ENCODE measurements at places on chromosomes 6 and 20. TPM values are rescaled to one million over a fixed set of nuclear protein-coding genes. Genes with fewer than 3 reads are reported as not detected.

The BFSP1 gene
- 0.59 TPM for total RNA-seq

The ECT2L gene
- not detected for total RNA-seq

The C20orf202 gene
- total RNA-seq, result 0.19 TPM

The TGM3 gene
- total RNA-seq, result 0.82 TPM

DNA sequence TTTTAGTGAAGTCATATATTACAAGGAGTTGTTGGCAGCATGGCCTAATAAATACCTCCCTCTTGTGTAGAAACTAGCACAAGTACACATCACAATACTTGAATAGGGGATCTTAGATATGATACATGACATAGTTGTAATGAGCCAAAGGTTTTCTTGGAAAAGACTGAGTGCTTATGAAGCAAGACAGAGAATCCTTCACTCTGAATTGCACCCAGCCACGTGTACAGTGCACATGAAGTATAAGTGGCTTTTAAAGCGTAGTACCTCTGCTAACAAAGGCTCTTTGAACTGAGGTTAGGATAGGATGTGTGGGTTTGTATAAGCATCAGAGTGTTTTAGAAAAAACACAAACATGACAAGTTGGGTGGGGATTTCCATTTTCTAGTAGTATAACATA, 145.5 kb upstream of the STMND1 start:
- DNase-seq, result no peak

- no peak for DNase-seq
These were observed 129.2 kb downstream of the FYN start for GRCh38 chr6:111743862-111744692.

- no peak for DNase-seq
These were observed 3.8 kb downstream of the DDR1 start for GRCh38 chr6:30887901-30888815.

DNA sequence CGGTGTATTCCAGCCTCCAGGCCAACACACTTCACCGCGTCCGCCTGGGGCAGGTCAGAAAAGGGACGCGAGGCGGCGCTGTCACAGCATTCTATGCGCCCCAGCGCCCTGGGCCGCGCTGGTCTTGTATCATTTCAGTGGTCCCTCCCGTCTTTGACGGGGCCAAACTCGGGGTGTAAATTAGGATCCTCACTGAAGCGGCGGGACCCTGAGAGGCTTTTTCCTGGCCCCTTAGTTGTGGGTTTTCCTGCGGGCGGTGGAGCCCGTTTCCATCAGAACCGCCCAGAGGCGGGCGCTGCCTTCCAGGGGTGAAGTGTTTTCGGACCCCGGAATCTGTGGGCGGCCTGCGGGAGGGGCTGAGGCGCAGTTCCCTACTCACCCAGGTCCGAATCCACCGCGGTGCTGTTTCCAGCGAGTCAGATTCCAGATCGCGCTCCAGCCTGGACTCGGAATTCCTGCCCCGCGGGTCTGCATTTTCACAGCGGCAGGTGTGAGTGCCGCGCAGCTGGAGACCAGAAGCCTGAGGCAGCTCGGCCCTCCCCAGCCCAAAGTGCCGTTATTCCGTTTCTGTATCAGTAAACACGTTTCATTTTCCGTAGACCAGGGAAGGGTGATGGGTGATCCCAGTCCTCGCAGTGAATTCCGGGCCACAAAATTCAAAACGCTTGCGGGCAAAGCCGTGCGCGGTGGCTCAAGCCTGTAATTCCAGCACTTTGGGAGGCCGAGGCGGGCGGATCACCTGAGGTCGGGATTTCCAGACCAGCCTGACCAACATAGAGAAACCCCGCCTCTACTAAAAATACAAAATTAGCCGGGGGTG, 3.9 kb upstream of the MICB start:
- peak; percentile 92 for DNase-seq

The MICB gene
- 5.6 TPM for total RNA-seq

The FERMT1 gene
- 68.8 TPM for total RNA-seq

The CALHM5 gene
- total RNA-seq, result 0.20 TPM

The SCUBE3 gene
- 0.20 TPM for total RNA-seq

DNA sequence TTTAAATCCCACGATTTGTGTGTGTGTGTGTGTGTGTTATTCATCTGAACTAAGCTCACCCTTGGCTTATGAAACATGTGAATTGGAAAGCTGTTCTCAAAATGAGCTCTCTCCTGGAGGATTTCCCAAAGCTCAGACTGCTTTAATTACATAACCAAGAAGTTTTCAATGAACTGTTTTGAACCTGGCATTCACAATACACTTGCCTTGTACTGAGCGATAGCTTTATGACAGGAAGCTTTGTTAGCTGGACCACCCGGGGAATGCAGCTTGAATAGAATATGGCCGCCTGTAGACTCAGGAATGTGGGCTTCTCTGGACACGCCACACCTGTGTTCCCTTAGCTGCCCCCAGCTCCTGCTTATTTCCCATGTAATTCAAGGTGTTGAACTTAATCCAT, 71.4 kb upstream of the PREP start:
- DNase-seq, result no peak

GRCh38 chr20:59718751-59719150, 114.4 kb downstream of the PHACTR3 start:
- no peak for DNase-seq

DNA sequence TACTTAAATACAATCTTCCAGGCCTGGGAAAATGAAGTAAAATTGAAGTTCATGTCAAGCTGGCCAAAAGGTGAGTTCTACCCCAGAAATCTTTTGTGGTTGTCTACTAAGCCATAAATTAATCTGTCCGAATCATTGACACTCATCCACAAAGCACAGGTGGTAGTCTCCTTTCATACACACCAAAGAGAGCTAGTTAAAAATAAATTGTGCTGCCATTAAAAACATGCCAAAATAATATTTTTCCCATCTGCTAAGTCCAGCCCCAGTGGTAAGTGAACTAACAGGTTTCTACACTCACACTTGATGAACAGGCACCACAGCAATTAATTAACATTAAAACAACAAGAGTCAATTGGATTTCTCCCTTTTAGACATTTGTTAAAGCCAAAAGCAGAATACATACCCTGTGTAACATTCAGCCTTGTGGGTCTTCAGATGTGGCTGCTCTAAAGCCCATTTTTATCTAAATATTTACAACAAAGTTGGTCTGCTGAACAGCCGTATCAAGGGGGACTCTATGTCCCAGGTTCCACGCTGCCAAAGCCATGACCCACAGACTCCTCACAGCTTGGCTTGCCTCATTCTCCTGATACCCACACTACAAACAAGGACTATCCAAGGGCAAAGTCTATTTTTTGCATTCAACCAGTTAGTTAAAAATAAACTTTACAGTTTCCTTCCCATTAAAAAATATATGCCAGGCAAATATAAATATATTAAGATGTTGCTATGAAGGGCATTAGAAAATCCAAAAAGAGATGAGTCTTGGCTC, 490.4 kb downstream of the BMP2 start:
- no peak for DNase-seq

- DNase-seq, result no peak
These were observed 29.9 kb downstream of the FBXO30 start for GRCh38 chr6:145784683-145785082.

DNA sequence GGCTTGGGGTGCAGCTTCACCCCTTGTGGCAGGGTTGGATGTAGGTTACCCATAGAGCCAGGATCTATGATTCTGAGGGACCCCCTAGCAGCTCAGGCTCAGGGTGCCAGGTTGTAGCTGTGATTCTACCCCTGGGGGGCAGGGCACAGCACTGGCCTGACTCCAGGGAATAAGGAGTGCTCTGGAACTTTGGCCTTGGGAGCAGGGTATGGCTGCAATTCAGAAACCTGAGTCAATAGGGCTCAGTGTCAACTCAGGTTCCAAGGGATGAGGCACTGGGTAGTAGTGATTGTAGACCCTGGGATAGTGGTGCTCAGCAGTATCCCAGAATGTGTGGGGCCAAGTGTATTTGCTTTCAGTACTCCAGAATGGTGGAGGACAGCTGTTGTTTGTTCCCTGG, 8.6 kb downstream of the FHL5 start:
- no peak for DNase-seq

GRCh38 chr20:62874964-62875344, 13.3 kb upstream of the TCFL5 start:
- no peak for DNase-seq

- DNase-seq, result no peak
These were observed 126.2 kb downstream of the ANKRD60 start for GRCh38 chr20:58102261-58102660.

- DNase-seq, result peak; percentile 67
These were observed 150.5 kb upstream of the PRSS16 start for GRCh38 chr6:27096834-27097511.
